ENCODE measurements at places on chromosomes 1 and 21.

- peak; percentile 56 for DNase-seq
These were observed 159.8 kb downstream of the RUNX1 start for GRCh38 chr21:34889320-34889675.

- no peak for DNase-seq
These were observed 27.6 kb upstream of the SLC16A1 start for GRCh38 chr1:112983537-112984131.

DNA sequence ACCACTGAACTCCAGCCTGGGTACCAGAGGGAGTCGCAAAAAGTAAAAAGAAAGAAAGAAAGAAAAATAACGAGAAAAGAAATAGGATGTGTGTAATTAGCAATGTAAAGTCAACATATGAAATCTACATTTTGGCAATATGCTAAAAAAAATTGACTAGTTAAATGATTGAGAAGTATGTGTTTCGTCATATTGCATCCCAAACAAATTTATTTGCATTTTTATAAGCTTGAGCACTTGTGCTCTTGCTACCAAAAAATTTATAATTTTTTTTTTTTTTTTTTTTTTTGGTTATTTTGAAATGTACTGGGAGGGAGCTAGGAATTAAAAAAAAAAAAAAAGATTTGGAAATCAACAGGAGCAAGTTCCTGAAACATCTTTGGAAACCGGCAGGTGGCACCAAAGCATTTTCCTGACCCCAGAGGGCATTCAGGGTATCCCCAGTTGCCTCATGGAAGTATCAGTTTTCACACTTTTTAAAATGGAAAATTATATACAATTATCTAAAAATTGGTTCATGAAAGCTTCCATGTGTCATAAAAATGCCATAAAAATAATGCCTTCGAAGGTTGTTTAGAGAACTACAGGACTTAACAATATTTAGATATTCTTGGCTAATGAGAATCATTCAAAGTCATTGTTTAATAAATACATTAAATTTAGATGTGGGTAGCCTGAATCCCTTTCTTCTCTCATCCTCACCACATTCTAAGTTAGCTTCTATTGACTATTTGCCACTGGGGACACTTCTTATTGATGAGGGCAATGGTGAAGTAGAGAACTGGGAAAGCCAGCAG lies 4.8 kb upstream of the HEATR1 start:
- no peak for DNase-seq

DNA sequence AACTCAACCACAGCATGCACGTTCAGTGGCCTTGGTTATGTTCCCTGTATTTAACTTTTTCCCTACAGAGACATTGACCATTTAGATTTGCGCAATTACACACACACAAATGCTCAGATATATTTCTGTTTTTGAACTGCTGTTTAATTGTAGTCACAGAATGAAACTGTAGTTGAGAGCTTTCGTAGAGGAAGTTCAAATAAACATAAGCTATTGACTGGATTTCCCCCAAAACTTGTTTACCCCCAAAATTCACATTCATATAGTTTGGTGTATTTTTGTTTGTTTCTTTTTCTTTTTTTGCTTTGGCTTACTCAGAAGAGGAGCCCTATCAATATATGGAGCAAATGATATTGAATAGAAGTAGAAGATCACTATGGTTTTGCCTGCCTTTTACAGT lies 921.0 kb downstream of the ADGRL2 start:
- no peak for DNase-seq

- DNase-seq = no peak
These were observed 63.4 kb downstream of the NPHP4 start for GRCh38 chr1:5928714-5929400.

DNA sequence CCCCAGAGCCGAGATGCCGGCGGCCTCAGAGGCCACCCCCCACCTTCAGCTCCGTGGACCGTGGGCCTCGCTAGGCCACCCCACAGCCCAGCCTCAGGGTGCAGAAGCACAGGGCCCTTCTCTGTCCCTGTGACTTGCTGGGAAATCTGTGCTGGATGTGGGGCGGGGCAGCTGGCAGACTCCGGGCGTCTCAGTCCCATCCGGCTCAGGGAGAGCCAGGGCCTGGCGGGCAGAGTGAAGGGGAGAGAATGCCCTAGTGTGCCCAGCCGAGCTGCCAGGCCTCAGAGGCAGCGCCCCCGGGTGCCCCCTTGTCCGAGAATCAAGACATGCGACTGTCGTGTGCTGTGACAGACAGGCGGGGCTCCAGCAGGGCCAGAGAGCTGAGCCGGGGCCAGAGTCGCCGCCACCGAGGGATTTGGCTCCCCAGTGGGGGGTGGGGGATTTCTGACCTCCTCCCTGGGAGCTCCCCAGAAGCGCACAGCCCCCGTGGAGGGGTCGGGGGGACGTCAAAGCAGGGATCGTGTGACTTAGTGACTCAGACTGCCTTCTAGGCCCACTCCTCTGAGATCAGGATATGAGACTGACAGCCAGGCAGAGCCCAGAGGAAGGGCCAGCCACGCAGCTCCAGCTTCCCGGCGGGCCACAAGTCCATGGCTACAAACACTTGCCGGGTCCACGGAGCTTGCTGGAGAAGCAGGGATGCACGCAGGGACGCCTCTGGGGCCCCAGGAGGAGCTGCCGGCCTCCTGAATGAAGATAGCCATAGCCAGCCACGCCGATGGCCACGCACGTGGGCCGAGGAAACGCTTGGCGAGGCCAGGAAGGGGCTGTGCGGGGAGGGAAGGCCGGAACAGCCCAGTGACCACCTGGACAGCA lies 11.9 kb downstream of the COL6A1 start:
- DNase-seq = no peak

Data from activated T-cell treated with anti-CD3 and anti-CD28 coated beads for 4 hours (primary cell).